Heart left ventricle (tissue), 16 donors: ENCODE measurements at places on chromosomes 6 and 20. TPM values are rescaled to one million over a fixed set of nuclear protein-coding genes. Genes with fewer than 3 reads are reported as not detected.

HLA-DMB gene
- 9.3 TPM for total RNA-seq

DNA sequence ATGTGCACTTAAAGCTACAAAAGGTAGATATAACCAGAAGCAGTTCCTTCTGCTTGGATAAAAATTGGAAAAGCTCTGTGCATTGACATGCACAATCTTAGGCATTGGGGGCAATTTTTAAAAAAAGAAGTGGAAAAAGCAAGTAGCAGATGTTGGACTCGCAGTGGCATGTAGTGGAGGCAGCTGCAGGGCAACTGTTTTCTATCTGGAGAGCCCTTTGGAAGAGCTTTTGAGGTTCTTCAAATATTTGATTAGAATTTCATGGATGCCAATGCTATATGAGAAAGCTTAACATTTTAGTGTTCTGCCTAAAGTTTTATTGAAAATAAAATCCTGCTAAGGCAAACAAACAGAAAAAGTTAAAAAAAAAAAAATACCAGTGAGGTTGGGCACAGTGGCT is 388.3 kb upstream of the RNF217 start:
- no peak for DNase-seq

- DNase-seq, result no peak
Measured at GRCh38 chr20:47438464-47439381, 63.0 kb upstream of the NCOA3 start.

NRN1 gene
- total RNA-seq, result 12.5 TPM

DNA sequence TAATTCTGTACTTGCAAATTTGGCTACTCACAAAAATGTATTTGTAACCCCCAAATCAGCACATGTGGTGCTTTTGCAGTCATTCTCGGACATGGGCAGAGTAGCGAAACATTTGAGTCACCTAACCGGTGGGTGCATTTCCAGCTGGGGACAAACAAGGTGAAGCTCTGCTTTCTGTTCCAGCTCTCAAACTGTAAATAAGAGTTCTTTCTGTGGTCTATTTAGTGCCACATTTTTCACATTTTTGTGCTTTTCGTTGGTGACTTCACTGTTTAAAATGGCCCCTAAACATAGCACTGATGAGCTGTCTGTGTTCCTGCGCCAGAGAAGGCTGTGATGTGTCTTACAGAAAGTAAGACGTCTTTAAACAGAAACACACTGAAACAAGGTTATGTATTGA is 244.5 kb downstream of the CDC5L start:
- no peak for DNase-seq

SLC44A4 gene
- not detected for total RNA-seq

OR2H1 gene
- total RNA-seq, result not detected

- DNase-seq, result no peak
Measured at GRCh38 chr6:9511157-9511556, 903.7 kb downstream of the TFAP2A start.

DNA sequence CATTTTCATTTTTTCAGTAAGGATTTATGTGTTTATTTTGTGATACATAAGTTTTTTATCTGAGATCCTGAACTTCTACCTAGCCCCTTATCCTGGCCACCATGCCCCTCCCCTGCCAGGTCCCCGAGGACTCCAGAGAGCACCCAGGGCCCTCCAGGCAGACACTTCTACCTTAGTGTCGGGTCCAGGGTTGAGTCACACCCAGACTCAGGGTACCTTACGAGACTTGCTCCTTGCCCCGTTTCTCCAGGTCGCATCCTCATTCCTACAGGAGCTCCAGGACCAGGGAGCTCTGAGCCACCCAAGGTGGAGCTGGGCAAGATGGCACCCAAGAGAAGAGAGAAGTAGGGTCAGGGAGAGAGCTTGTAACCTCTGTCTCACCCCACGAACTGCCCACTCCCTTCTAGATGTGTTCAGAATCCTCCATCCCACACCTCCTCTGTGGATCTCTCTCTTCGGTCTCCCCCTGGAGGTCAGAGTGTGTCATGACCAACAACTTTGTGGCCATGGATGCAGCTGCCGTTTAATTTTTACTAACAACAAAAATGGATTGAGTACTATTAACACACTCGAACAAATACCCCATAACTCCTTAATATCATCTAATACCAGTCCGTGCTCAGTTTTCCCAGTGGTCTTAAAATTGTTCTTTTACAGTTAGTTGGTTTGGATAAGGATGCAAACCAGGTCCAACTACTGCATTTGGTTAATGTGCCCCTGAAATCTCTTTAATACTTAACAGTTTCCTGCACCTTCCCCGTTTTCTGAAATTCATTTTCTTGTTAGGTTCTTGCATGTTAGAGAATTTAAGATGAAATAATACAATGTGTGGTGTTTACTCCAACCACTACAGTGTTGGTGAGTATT is 130.6 kb upstream of the INSM1 start:
- DNase-seq, result no peak

CDH26 gene
- 0.48 TPM for total RNA-seq

- DNase-seq, result no peak
Measured at GRCh38 chr6:7650878-7651277, 60.9 kb downstream of the SNRNP48 start.

GABRR1 gene
- total RNA-seq, result not detected

GRCh38 chr20:12728782-12729181 is 280.0 kb upstream of the SPTLC3 start:
- DNase-seq, result no peak

- no peak for DNase-seq
Measured at GRCh38 chr20:16580147-16580546, 6.9 kb upstream of the KIF16B start.

- DNase-seq, result no peak
Measured at GRCh38 chr6:80134065-80134464, 27.6 kb downstream of the BCKDHB start.

GRCh38 chr6:130681028-130681427 is 146.2 kb upstream of the SMLR1 start:
- DNase-seq, result no peak

DNA sequence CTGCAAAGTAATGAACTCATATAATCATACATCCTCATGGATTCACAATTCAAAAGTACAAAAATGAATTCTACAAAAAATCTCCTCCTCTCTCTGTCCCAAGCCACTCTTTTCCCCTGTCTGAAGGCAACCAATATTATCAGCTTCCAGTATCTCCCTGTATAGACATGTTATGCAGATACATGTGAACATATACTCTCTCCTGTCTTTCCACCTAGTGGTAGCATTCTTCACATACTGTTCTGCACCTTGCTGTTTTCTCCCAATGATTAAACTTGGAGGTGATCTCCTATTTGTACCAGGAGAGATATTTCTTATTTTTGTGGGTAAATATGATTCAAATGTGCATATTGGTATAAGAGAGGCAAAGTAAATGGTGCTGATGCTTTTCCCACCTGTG is 416.4 kb downstream of the EPM2A start:
- no peak for DNase-seq

- DNase-seq, result no peak
Measured at GRCh38 chr6:113315879-113316278, 541.3 kb upstream of the MARCKS start.

SIRPB2 gene
- total RNA-seq, result 5.9 TPM

LY6G6C gene
- 0.27 TPM for total RNA-seq

- DNase-seq, result no peak
Measured at GRCh38 chr6:18664401-18664800, 277.3 kb downstream of the RNF144B start.

DNA sequence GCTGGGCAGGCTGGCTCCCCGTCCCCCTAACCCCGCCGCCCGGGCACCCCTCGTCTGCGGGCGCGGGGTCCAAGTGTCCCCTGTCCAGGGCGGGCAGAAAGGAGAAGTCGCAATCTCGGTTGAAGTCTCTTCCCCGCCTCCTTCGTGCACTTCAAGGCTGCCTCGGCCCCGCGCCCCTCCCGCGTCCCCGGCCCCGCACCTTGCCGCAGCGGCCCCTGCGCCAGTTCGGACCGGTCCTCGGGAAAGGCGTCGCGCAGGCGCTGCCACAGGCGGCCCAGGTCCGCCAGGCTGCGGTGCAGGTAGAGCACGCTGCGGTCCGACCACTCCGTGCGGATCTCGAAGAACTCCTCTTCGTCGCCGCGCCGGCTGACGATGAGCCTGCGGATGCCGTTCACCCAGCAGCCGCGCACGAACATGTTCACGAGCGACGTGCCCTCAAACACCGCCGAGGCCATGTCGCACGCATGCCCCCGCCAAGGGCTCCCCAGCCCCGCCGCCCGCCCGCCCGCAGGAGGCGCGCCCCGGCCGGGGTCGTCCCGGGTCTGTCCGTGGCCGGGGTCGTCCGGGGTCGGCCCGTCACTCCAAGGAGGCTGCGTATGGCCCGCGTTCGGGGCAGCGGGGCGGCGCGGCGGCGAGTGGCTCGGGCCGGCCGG is at the start of gene PXDC1:
Gene PXDC1, minus strand, starts transcription at position 637 of the 653 bp plus-strand sequence. Its CDS starts 182 bp downstream, at position 455.
- DNase-seq, result no peak

- no peak for DNase-seq
Measured at GRCh38 chr6:118678866-118679265, 27.5 kb upstream of the CEP85L start.

GRCh38 chr6:134724771-134725340 is 225.0 kb downstream of the ALDH8A1 start:
- peak; percentile 26 for DNase-seq

DEFB114 gene
- total RNA-seq, result not detected

DDAH2 gene
- 42.3 TPM for total RNA-seq

- DNase-seq, result no peak
Measured at GRCh38 chr6:26217714-26218075, 130.5 kb downstream of the HFE start.

GRCh38 chr6:160174681-160175080 is 53.1 kb downstream of the SLC22A1 start:
- DNase-seq, result no peak

OOEP gene
- total RNA-seq, result not detected

TCP11 gene
- total RNA-seq, result not detected

GRCh38 chr6:40251637-40252300 is 317.5 kb upstream of the MOCS1 start:
- DNase-seq, result no peak

DNA sequence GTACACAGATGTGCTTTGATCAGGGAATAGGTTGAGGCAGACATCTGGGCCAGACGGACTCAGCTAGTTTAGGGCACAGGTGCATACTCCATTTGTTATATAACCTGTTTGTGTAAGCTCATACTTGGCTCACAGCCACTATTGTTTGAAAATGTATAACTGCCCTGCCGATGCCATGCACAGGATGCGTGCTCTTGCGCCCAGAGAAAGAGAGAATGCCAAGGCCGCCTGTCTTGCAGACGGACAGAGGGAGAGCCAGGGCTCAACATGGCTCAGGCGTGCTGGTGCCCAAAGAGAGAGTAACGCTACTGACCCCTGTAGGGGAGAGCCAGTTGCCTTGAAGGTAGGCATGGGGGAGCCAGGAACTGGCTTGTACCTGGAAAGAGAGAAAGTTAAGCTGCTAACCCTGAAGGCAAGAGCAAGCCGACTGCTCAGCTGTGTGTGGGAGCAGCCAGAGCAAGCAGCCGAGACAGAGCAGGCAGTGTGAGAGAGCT is 57.7 kb downstream of the FAM229B start:
- no peak for DNase-seq
